ENCODE measurements at places on chromosomes 1 and 21.

GRCh38 chr1:184567637-184568036, 180.8 kb downstream of the C1orf21 start:
- no peak for DNase-seq

GRCh38 chr1:43930949-43931275, 2.7 kb upstream of the ARTN start:
- no peak for DNase-seq

- DNase-seq = peak; percentile 64
Observed at GRCh38 chr1:172429331-172430127, 9.0 kb downstream of the C1orf105 start.

DNA sequence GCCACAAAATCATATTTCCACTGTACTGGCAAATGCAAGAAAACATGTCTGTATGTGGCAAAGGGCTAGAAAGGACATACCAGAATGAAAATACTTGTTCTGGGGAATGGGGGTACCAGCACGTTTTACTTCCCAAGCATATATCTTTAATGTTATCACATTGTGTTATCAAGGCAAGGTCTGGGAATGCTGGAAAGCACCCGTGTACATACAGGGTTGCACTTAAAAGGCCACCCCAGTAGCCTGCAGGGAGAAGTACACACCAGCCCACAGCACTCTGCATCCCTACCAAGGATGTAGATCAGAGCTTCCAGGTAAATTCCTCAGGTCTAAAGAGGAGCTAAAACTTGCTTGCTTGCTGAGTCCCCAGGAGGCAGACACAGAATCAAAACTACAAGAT, 381.8 kb downstream of the RRAGC start:
- DNase-seq = no peak

DNA sequence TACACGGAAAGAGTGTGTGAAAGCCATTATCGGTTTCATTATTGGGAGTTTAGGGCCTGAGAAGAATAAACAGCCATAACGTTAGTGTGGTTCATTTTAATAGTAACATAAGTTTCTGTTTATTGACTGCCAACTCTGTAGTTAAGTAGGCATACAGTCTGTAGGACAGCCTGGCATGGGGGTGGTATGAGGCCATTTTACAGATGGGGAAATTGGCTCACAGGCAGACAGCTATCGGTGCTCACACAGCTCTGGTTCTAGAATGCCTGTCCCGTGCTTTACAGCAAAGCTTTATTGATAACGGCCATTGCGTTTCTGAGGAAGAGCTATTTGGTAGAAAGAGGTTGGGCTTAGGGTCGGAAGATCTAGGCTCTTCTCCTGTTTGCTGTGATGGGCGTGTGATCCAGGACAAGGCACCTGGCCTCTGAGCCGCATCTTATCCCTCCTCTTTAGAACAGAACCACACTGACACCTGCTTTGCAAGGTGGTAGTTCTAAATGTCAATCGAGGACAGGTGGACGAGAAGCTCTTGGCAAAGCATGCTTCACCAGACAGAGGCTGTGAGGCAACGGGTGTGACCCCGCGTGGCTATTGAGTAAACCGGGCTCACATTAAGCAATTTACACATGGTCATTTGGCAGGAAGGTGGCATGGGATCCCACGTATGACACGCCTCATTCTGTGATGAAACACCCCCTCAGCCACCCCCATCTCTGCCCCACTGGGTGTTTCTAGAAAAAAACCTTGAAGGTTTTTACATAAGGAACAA, 14.9 kb downstream of the ETS2 start:
- no peak for DNase-seq

DNA sequence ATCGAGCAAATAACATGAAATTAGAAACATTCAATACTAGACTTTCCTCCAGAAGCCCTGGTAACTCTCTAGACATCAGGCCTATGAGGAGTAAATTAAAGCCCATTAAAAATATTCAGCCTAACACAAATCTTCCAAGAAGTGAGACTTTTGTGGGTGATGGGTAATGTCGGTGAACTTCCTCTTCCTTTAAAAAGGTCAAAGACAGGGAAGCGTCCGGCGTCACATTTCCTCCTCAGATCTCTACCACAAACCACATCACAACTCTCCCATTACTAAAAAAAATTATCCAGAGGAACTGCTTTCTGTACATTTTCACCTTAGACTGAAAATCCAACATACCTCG, 1.4 kb downstream of the EIF4G3 start:
- peak; percentile 47 for DNase-seq

- DNase-seq = no peak
Observed at GRCh38 chr1:23594927-23595353, 35.6 kb upstream of the ID3 start.

GRCh38 chr1:212257157-212257556, 28.1 kb upstream of the PPP2R5A start:
- DNase-seq = no peak

DNA sequence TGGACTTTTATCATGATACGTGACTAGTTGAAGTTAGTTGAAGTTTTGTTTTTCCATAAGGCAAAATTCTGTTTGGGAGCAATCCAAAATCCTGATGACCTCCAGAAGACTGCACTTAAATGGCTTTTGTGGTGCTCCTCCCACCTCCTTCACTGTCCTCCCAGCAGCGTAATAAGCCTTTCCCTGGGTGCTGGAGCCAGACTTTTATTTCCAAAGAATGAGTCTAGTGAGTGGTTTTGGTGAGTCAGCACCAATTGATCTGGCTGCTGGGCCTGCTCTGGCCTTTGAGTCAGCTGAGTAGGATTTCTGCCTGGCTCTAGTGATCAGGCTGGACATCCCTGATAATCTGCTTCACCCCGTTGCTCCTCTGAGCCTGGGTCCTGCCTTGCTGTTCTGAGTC, 21.7 kb upstream of the KCND3 start:
- no peak for DNase-seq

DNA sequence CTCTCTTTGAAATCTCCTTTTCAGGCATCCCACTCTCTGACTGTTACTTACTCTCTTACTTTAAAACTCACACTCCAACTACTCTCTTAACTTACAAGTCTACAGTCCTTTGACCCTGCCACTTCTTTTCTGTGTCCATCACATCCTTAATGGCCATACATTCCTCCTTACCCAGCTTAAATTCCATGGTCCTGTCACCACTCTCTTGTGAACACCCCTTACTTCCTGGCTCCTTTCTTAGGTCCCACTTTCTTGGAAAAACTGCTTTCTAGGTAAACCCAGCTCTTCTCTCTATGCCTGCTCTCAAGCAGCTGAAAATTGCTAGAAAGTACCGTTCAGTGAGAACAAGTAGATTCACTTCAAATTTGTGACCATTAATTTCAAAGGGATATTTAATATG, 109.1 kb downstream of the OLFML2B start:
- DNase-seq = no peak

DNA sequence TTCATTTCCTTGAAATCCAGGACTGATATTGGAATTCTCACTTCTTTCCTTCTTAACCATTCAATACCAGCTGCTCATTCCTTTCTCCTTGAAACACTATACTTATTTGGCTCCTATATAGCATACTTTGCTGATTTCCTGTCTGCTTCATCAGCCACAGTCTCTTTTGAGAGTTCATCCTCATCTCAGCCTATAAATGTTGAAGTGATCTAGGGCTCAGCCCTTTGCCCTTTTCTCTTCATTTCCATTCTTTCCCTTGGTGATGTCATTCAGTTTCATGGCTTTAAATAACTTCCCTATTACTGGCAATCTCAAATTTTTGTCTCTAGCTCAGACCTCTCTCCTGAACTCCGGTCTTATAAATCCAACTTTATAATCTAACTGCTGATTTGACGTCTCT, 24.1 kb upstream of the RABGAP1L start:
- DNase-seq = no peak

- DNase-seq = no peak
Observed at GRCh38 chr1:10446790-10447422, 2.9 kb upstream of the CORT start.

GRCh38 chr1:153057375-153057774, at the start of gene SPRR2A:
Gene SPRR2A (minus strand): TSS chr1:153057512. CDS start chr1:153056735, 777 bp downstream.
- no peak for DNase-seq

DNA sequence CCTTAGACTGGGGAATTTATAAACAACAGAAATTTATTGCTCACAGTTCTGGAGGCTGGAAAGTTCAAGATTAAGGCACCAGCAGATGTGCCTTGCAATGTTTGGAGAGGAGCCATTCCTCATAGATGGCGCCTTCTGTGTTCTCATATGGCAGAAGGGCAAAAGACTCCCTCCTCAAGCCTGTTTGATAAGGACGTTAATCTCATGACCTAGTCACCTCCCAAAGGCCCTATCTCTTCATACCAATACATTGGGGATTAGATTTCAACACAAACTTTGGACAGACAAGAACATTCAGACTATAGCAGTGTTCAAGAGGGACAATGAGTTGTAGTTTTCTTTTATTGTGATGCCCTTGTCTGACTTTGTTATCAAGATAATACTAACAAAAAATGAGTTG, 34.3 kb downstream of the PSMG1 start:
- DNase-seq = no peak

DNA sequence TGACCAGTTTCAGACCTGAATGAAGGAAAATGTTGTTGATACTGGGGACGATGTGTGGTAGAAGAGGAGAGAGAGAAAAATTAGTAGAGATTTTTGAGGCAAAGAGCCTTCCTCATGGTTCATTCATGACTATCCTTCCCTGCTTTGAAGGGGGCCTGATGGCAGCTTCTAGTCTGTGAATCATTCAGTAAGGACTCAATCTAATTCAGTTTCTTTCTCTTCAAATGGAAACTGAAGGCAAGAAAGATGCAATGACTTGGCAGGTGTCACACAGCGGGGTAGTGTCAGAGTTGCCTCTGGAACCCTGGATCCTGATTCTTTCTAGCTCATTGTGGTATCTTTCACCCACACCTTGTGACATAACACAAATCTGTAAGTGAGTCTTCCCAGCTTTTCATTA, 14.9 kb upstream of the CD5L start:
- no peak for DNase-seq

- DNase-seq = no peak
Observed at GRCh38 chr21:39484711-39485276, 33.0 kb downstream of the SH3BGR start.

DNA sequence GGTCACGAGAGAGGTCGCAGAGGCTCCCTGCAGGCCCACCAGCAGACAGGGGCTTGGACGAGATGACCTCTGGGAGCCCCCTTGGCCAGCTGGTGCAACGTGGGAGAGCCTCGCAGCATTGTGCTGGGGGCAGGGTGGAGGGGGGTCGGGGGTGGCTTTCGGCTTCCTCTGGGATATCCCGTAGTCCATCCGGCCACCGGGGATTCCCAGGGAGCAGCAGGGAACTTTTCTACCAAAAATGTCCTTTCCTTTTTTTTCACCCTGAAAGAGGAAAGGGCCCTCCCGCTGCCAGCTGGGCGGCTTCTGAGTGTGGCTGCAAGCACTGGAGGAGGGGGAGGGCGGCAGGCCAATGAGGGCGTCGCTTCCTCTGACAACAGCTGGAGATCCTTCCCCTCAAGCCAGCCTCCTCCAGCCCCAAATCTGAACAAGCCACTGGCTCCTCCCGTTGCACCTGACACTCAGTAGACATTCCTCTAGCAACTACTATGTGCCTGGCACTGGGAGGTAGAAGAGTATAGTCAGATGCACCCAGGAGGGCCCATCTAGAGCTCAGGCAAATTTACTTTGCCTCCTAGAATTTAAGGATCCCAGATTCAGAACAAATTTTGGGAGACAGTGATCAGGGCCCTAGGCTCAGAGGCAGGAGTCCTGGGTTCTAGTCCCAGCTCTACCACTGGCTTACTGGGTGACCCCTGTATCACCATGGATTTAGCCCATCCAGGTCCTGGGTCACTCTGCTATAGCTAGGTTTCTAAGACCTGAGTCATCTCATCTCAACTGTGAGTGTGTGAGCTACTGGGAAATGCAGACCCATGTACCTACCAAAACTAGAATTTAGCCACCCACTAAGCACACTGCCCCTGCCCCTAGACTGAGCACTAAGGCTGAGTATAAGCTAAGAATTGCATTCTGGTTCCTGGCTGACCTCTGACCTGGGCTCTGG, 2.7 kb downstream of the MOB3C start:
- peak; percentile 48 for DNase-seq

GRCh38 chr1:79457562-79458224, 451.2 kb upstream of the ADGRL4 start:
- DNase-seq = no peak

DNA sequence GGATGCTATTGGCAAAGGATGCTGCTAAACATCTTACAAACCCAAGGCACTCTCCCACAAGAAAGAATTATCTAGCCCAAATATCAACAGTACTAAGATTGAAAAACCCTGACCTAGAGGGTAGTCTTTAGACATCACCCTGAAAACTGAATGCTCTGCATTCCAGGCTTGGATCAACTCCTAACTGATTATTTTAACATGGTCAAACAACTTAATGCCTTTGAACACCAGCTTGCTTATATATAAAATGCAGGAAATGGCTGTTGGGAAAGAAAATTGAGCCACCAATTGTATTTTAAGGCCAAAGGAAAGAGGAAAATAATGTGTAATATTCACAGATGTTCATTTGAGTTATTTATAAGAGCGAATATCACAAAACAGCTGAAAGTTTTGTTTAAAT, 72.2 kb upstream of the C1orf87 start:
- no peak for DNase-seq

DNA sequence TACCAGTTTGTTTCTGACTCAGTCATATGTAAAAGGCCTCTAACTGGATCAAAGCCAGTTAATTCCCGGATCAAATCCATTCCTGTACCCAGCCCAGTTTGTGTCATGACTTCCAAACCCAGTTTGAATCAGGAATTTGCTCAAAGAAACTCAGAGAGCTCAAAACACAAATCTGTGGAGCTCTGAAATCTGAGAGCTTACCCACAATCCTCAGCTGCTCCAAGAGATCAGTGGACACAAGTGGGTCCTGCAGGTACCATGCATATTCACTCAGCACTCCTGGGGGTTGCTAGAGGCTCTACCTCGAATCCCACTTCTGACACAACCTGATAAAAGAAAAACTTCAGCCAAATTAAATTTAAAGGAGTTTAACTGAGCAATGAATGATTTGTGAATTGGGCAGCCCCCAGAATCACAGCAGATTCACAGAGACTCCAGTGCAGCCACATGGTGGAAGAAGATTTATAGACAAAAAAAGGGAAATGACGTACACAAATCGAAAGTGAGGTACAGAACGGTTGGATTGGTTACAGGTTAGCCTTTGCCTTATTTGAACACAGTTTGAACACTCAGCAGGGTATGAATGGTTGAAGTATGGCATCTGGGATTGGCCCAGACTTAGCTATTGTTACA, 11.9 kb upstream of the MRPL55 start:
- DNase-seq = no peak

GRCh38 chr1:89705901-89706699, 73.2 kb downstream of the LRRC8C start:
- no peak for DNase-seq

GRCh38 chr1:65316233-65316632, 6.9 kb downstream of the DNAJC6 start:
- DNase-seq = no peak
